Cardiac fibroblast (primary cell): ENCODE measurements at places on chromosomes 6 and 20.
A peak's percentile ranks its signal among the peaks of the same experiment; 100 is the strongest.

- no peak for DNase-seq
Measured at GRCh38 chr20:37870294-37870693, 32.6 kb upstream of the VSTM2L start.

GRCh38 chr6:51963980-51964379 is 123.4 kb downstream of the PKHD1 start:
- no peak for DNase-seq

GRCh38 chr20:31548820-31549512 is 34.7 kb downstream of the HM13 start:
- no peak for DNase-seq

GRCh38 chr6:41539204-41539603 is 7.0 kb upstream of the FOXP4 start:
- DNase-seq: no peak

GRCh38 chr20:23152902-23153301 is 66.8 kb upstream of the CD93 start:
- no peak for DNase-seq

- DNase-seq: no peak
Measured at GRCh38 chr20:54251096-54251495, 43.2 kb downstream of the PFDN4 start.

- no peak for DNase-seq
Measured at GRCh38 chr20:8504030-8504429, 372.0 kb downstream of the PLCB1 start.

- DNase-seq: no peak
Measured at GRCh38 chr6:1131285-1132079, 180.4 kb upstream of the FOXQ1 start.

DNA sequence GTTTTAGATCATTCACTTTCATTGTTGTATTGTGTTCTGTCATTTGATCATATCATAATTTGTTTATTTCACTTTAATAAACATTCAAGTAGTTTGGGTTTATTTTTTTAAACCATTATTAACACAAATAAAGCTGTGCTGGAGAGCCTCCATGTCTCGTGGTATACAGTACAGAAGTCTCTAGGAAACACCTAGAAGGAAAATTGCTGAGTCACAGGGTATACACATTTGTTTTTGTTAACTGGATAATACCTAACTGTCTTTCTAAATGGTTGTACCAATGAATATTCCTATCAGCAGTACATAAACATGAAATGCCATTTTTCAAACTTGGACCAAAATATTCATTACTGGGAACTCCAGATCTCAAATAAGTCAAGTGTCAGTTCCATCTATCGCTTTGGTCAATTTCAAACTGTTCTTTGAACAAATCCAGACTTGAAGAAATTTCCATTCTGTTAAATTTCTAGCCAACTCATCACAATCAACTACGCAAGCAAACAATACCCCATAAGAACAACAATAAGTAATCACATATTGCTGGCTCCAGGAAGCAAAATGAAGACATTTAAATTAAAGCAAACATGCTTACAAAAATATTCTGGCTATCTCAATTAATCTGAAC is 138.1 kb downstream of the ATXN1 start:
- DNase-seq: peak; percentile 28

- no peak for DNase-seq
Measured at GRCh38 chr20:2509794-2510193, 1.1 kb upstream of the ZNF343 start.

DNA sequence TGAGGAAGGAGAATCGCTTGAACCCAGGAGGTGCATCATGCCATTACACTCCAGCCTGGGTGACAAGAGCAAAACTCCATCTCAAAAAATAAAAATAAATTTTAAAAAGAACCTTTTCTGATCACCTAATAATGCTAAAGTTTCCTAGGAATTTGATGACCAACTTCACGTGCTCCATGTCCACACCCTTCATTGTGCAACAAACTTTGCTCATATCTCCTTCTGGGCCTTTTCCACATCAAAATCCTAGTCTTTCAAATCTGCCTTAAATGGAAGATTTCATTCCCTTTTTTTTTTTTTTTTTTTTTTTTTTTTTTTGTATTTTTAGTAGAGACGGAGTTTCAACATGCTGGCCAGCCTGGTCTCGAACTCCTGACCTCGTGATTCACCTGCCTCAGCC is 112.5 kb upstream of the LOC128125822 start:
- no peak for DNase-seq

DNA sequence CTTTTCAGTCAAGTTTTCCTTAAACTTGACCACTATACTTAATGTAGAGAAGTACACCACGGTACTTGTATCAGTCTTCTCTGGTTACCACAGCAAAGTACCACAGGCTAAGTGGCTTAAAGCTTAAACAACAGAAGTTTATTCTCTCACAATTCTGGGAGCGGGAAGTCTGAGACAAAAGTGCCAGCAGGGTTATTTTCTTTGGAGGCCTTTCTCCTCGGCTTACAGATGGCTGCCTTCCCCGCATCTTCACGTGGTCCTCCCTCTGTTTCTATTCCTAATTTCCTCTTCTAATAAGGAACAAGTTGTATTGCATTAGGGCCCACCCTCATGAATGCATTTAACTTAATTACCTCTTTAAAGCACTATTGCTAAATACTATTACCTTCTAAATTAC is 258.0 kb downstream of the PLCB1 start:
- no peak for DNase-seq

- no peak for DNase-seq
Measured at GRCh38 chr6:25404693-25405169, 125.6 kb downstream of the CARMIL1 start.

- no peak for DNase-seq
Measured at GRCh38 chr6:124822204-124822613, 140.0 kb upstream of the RNF217 start.

DNA sequence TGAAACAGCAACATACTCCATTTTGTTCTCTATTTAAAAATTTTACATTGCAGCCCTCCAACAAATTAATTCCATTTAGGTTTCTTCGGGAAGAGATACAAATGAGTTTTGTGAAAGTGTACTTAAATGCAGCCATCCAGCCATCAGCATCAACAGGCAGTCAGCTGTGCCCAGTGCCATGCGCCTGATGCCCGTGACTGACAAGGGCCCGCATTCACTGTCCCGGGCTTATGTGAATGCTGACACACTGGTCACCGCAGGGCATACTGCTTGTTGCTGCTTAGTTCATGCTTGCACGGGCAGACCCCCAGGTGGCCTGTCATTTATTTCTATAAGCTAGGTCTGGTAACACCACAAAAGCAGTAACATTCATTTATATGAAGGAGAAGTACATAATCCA is 224.9 kb upstream of the QKI start:
- DNase-seq: no peak

DNA sequence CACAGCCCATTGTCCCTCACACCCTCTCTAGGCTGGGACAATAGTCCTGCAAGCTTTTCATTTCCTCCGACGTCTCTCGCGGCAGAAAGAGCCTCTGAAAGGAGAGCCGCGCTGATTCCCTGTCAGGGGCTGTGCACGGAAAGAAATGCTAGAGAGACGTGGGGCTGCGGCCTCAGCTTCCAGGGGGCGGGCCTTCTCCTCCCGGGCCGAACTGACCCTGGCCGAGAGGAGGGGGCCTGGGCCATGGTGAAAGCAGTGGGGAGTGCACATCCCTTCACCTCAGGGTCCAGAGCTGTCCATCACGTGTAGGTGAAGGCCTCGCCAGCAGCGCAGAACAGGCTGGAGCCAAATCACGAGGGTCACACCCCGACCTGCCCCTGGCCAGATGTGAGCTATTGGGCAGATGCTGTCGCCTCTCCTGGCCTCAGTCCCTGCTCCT is 220.4 kb downstream of the TAF4 start:
- no peak for DNase-seq

DNA sequence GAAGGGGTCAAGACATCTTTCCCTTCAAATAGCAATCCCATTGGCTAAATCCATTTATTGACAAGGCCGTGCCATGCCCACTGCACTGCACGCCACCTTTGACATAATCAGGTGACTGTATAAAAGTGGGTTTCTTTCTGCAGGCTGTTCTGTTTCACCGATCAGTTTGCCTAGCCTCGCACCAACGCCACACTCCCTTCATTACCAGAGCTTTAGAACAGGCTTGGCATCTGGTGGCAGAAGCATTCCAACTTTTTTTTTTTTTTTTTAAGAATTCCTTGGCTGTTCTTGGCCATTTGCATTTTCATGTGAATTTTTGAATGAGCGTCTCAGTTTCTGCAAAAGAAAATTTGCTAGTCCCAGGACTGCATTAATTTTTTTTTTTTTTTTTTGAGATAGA is 78.1 kb downstream of the PPP1R3G start:
- DNase-seq: no peak

DNA sequence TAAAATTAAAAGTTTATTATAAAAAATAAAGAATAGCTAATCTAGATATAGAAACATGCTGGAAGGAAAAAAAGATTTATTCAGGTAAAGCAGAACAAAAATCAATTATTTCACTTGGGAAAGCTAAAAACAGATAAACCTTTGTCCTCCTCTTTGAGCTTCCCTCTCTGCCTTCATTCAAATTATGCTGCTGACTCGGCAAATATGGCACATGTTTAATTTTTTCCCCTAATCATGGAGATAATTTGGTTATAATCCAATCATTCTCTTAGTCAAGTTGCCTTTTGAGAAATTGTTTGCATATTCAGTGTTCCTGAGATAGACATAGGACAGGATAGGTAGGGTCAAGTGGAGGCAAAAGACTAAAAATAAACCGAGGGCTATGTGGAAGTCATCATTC is 556.8 kb upstream of the PTCHD4 start:
- DNase-seq: no peak

DNA sequence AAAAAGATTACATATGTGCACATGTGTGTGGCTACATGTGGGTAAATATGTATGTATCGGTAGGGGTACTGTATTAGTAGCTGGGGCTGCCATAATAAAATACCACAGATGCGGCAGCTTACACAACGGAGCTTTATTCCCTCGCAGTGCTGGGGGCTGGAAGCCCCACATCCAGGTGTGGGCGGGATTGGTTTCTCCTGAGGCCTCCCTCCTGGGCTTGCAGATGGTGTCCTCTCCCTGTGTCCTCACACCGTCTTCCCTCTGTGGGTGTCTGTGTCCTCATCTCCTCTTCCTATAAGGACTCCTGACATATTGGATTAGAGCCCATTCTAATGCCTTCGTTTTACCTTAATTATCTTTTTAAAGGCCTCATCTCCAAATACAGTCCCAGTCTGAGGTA is 97.7 kb downstream of the LY86 start:
- DNase-seq: no peak

DNA sequence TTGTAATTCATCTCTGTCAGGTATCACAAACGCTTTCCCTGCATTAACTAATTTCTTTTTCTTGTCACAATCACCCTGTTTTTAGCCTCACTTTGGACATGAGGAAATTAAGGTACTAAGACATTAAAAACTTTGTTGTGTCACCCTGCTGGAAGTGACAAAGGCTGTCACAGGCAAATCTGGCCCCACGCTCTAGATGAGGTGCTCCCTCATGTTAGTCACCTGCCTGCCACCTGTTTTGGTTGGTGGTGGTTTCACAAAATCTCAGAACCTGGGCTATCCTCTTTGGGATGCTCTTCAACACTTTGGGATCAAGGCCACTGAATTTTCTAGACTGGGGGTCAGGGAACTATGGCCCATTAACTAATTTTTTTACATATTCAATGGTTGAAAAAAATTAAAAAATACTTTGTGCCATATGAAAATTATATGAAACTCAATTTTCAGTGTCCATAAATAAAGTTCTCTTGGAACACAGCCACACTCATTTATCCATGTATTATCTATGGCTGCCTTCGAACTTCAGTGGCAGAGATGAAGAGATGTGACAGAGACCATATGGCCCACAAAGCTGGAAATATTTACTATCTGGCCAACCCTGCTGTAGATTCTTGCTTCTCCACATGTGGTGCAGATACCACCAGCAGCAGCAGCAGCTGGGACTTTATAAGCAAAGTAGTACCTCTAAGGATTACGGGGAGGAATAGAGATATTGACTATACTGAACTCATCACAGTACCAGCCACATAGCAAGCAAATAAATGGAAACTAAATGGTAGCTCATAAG is 16.1 kb upstream of the TNFAIP3 start:
- DNase-seq: no peak

GRCh38 chr6:126937426-126937825 is 181.0 kb upstream of the RSPO3 start:
- DNase-seq: peak; percentile 41

- no peak for DNase-seq
Measured at GRCh38 chr20:19265646-19266374, 53.4 kb downstream of the SLC24A3 start.

DNA sequence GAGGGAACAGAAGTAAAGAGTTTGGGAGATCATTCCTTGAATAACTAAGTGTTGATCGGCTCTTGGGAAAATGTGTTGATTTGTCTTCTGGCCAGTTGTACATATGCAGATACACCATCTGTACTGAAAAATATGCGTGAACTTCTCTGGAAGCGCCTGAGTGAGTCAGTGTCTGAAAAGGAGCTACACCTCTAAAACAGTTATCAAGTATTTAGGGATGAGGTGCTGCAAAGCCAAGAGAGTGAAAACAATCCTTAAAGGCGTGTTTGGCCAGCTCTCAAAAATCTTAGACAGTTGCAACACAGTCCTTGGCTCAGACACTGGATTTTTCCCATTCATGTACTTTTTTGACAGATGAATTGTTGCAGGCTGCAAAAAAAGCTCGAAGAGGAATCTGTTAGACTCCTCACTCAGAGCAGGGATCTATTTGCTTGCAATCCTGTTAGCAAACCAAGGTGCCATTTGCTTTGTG is 61.3 kb downstream of the BMP6 start:
- DNase-seq: peak; percentile 95
